Stimulated activated CD4-positive, alpha-beta T cell treated with anti-CD3 and anti-CD28 coated beads, TNF-alpha, amount 100 ng/mL, for 1 hour (primary cell): ENCODE measurements at places on chromosomes 2 and 18.

GRCh38 chr2:175003875-175004729 is 1.1 kb downstream of the CHN1 start:
- no peak for DNase-seq

GRCh38 chr18:73893880-73894279 is 253.8 kb downstream of the FBXO15 start:
- no peak for DNase-seq

- DNase-seq = no peak
Observed at GRCh38 chr2:214035921-214036320, 374.9 kb upstream of the VWC2L start.

DNA sequence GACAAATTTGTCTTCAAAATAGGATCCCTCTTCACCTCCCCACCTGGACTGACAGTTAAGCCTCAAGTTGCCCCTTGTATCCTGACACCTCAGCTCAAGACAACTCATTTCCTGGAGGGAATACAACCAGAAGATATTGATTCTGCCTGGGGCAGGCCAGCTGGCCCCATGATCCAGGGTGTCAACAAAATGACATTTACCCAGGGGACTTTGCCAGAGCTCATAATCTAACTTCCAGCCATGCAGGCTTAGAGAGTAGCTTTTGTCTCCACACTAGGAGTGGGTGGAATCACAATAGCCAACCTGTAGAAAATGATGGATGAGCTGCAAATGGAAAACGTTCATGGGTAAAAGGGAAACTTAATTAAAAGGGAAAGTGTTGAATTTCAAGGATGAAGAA is 220.1 kb upstream of the DPP10 start:
- no peak for DNase-seq

DNA sequence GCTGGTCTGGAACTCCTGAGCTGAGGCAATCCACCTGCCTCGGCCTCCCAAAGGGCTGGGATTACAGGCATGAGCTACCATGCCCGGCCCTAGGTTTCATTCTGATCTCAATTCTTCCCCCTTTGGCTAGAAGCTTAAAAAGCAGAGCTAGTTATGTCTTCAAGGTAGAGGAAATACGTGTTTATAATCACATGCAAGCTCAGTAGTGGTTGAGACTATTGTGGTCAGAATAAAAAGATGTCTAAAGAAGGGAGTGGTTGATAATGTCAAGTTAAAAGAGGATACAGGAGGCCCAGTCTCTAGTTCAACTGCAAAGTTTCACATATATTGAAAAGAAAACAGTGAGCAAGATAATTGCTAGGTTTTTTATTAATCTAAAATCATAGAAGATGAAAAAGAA is 807.8 kb upstream of the ACVR2A start:
- DNase-seq = no peak

- DNase-seq = no peak
Observed at GRCh38 chr2:143988082-143988481, 531.8 kb downstream of the ZEB2 start.

DNA sequence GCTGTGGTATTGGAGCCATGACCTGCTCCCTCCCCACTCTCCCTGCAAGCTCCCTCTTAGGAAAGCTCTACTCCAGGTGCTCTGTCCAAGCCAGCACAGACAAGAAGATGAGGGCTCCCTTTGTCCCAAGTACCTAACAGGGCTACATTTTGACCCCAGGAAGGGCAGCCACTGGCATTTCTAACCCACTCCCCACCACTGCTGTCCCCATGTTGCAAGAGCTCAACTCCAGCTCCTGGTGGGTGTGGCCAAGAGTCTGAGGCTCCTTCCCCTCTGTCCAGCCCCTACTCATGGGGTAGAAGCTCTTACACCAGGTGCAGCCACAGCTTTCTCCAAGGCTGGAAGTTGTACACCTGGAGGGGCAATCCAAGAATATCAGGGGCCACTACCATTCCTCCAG is 127.0 kb upstream of the NPAS2 start:
- DNase-seq = no peak

DNA sequence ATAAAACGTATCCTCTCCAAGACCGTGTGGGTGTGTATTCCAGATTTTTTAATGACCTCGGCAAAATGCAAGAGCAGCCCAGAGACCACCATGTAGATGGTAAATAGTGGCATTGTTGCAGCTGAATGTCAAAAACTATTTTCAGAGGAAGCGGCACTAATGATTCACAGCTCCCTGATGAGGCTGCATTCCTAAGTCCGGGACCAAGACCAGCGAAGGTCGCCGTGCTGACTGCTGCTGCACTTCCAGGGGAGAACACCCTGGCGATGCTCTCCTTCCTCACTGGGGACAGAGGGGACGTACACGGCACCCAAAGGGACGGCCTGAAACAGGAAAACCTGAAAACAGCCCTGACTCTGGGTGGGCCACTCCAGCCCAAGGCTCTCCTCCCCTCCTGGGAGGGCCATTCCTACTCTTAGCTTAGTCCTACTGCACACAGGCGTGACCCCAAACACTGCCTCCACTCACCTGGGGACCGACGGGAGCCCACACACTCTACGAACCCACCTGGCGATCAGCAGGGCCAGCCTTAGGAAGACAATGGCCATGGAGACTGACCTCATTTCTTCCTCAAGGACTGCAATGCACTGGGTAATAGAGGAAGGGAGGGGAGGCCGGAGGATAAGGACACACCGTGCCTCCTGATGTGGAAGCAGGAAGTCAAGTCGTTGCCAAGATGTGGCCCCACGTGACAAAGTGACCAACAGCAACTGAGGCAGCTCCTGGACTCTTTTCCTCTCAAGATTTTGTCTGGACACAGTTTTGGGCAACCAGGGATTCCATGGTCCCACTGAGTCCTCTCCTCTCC is 82.8 kb downstream of the ZNF516 start:
- DNase-seq = no peak

DNA sequence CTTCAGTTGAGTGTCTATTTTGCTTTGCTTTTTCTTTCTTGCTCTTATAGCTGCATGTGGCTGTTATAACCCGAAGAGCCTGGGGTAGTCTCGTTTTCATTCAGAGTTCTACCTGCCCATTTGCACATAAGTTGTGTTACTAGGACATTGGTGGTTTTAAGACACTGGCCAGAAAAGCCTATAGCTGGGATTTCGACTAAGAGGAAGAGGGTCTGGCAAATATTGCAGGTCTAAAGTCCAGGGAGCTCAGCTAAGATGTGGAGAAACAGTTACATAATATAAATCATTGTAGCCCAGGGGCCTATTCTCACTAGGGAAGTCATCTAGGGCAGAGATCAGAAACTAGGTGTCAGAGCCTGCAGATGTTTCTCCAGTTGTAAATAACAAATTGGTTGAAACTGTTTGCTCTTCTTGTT is 120.8 kb downstream of the BABAM2 start:
- no peak for DNase-seq

DNA sequence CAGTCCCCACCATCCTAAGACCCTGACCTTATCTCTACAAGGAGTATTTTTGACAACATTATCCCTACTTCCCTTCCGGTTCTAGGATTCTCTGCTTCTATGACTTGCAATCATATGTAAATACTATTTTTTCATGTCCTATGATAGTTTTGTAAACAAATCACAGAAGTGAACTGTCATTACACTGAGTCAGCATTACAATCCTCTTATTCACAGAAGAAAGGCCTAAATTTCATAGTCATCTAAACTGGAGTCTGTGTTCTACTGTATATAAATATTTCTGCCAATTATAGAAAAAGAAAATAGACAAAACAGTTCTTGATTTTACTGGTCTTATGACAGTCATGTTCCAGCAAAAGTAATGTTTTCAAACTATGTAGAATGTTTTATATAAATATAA is 265.1 kb downstream of the NCKAP5 start:
- DNase-seq = no peak

DNA sequence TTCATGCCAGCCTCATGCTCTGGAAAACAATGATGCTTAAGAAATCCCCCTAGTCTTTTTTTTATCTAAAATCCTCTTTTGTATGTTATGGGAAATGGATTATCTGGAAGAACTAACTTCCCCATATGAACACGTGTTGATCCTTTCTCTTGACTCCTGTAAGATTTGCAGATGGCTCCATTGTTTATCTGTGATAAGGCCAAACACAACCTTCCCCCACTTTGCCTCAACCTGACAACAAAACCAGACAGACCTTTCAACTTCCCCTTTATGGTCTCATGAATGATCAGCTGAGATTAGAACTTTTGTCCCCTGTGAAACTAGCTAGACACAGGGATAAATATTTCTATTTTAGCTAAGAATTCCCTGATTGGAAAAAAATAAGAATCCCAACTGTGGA is 828.0 kb upstream of the CDH2 start:
- no peak for DNase-seq

- no peak for DNase-seq
Observed at GRCh38 chr2:25339791-25340180, 1.9 kb downstream of the DNMT3A start.

DNA sequence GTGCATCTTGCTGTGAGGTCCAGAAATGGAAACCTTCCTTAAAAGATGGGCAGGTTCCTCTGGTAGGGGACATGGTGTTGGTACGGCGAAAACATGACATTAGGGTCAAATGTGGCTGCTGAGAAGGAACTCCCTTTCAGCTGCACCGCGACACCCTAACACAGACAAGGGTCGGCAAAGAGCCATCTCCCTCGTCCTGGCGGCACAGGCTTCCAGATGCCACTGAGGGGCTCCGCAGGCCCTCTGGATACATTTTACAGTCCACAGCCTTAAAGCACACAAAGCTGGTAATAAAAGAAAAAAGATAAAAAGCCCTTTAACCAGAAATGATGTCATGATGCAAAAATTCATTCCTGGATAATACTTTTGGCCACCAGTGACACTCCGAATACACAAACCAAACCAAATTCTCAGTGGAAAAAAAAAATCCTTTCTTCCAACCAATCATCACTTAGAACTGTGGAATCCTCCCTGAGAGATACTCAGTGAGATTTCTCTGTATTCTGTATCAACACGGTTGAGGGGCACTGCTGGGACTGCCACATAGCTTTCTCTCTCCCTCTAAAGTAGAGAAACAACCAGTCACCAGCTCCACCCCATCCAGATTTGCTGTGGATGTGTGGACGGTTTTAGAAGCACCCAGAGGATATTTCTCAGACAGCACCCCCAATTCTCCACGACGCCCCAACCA is 174.8 kb downstream of the HDAC4 start:
- no peak for DNase-seq

DNA sequence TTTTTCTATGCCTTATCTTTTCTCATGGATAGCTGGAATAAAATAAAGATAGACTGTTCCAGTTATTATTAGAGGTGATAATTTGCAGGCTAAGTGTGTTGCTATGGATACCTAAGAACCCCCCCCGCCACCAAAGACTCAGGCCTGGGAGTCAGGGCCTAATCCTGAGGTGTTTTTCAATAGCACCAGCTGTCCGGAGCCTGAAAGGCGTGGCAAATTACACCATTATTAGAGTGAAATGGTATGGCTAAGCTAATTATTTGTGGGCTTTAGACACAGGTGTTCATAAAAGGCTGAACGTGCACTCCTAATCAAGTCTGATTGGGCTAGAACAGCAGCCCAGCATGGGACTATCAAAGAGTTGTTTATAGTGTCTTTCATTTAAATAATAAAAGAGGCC is 293.2 kb upstream of the DCC start:
- DNase-seq = no peak

DNA sequence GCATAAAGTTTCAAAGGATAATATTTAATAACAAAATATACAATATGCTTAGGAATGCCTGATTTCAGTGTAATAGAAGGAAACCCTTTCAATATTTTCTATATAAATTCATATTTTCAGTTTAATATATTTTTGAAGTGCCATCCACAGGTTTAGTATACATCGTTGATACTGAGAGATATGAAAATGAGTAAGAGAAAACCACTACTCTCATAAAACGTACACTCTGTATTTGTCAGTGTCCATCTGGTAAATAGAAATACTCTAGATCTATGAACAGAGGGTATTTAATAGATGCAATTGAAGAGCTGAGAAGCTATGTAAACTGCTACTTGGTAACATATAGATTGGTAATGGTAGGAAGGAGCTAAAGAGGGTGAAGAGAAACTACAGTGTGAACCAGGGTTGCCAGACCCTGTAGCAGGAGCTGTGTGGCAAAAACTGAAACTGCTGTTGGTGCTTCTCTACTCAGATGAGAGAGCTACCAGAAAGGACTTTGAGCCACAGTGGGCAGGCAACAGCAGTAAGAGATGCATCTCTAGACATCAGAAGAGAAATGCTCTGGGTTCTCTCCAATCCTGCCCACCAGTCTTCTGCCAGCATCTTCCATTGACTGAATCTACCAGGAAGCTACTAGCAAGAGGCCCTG is 187.4 kb downstream of the CCDC102B start:
- no peak for DNase-seq

GRCh38 chr2:47697000-47697601 is 85.8 kb upstream of the MSH6 start:
- DNase-seq = no peak

DNA sequence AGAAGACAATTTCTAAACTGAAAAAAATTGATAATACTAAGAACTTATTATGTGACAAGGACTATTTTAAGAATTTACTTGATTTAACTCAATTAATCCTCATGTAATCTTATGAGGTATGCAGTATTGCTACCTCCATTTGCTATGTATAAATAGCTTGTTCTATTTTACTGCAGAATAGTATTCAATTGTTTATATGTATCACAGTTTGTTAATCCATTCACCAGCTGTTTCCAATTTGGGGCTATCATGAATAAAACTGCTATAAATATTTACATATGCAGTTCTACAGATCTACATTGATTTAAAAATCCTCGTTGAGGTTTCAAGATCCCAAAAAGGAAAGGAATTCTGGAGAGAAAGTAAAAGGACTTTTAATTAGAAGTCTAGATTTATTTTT is 54.8 kb upstream of the DOCK10 start:
- no peak for DNase-seq

- DNase-seq = no peak
Observed at GRCh38 chr2:241570961-241571581, 12.5 kb downstream of the BOK start.

GRCh38 chr2:23029951-23030350 is 355.0 kb upstream of the KLHL29 start:
- DNase-seq = no peak

GRCh38 chr18:31079973-31080372 is 22.2 kb downstream of the DSC2 start:
- DNase-seq = no peak

GRCh38 chr18:6010921-6011320 is 115.6 kb upstream of the TMEM200C start:
- no peak for DNase-seq

GRCh38 chr2:228102949-228103348 is 78.5 kb downstream of the SPHKAP start:
- DNase-seq = no peak

GRCh38 chr2:105144941-105145300 is 96.6 kb upstream of the GPR45 start:
- no peak for DNase-seq

GRCh38 chr2:114614592-114614991 is 172.2 kb downstream of the DPP10 start:
- DNase-seq = no peak

- no peak for DNase-seq
Observed at GRCh38 chr2:215812966-215813365, 200.4 kb downstream of the MREG start.
